ENCODE measurements at places on chromosomes 6 and 20.

GRCh38 chr6:36319436-36319762 lies 17.3 kb downstream of the BNIP5 start:
- no peak for DNase-seq

- DNase-seq = no peak
These were observed 77.8 kb upstream of the BHLHE23 start for GRCh38 chr20:63084563-63084927.

GRCh38 chr20:15555913-15556312 lies 1017.3 kb downstream of the KIF16B start:
- DNase-seq = no peak

GRCh38 chr6:8000188-8000596 lies 64.0 kb downstream of the BLOC1S5 start:
- DNase-seq = no peak

DNA sequence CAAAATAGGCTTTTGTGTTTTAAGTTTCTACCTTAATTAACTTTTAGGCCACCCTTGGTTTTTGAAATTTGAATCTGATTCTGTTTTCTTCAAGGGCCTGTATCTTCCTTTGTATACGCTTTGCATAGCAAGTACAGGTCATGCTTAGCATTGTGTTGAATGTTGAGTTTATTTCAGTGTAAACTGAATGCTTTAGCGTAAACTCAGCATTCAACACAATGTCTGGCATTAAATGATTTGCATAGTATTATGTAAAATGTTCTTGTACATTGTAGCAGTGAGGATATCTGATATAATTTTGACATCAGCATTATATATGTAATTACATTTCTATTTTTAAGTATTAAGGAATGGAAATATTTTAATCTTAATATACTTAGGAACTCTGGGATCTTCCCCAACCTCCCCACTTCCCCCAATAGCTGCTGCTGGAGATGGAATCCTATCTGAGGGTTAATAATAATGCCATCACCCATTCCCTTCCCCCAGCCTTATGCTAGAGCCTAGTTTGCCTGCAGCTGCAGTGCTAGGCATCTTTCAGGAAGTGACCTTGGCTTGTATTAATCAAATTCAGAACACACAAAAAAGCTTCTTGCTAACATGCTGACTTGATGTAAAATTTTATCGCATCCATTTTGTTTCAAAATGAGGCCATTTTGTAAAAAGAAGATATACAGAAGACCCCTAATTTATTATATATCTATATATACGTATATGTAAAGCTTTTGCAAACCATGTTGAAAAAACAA lies 73.1 kb downstream of the NCOA3 start:
- no peak for DNase-seq

All from esophagus squamous epithelium (tissue), 5 donors.